Stimulated activated CD8-positive, alpha-beta memory T cell treated with anti-CD3 and anti-CD28 coated beads, Interleukin-4, amount 100 ng/mL, for 48 hours (primary cell): ENCODE measurements at places on chromosomes 5 and 9.

- DNase-seq = no peak
Observed at GRCh38 chr5:73998489-73998888, 372.5 kb downstream of the ARHGEF28 start.

DNA sequence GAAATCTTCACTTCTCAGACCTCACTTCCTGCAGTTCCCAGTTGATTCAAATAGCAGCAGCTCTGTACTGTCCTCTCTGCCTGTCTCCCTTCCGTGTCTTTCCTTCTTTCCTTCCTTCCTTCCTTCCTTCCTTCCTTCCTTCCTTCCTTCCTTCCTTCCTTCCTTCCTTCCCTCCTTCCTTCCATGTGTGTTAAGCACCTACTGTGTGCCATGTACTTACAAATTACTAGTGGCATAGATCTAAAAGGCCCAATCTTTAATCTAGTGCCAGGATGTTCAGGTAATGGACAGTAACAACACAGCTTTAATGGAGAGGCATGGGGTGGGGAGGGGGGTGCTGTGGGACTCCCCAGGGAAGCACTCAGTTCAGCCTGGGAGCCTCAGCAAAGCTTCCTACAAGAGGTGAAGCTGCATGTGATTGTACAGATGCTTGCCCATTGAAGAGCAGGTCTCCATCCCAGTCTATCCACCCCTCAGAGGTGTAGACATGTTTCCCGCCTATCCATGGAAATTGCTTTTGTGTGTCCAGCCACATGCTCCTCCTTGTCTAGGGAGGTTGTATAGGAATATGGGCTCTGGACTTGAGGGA, 106.0 kb downstream of the RGS3 start:
- DNase-seq = no peak

DNA sequence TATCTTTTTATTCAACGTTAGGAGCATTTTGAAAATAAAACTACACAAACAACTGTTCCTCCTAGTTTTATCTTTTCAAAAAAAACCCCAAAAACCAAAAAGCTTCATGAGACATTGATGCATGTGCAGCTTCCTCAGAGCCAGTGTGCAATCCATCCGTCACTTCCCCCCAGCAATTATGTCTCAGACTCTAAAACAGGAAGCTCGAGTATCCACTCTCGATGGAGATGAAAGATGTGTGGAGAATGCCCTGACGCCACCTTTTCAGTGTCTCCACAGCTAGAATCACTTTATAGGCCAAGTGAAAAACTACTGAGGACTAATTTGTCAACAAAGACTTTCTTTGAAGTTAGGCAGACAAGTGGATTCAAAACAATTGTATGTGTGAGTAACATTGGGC, 408.9 kb upstream of the SMARCA2 start:
- DNase-seq = no peak

GRCh38 chr5:28132151-28132550, 1093.8 kb upstream of the CDH9 start:
- DNase-seq = no peak
